Kidney epithelial cell (primary cell): ENCODE measurements at places on chromosomes 1 and 21.

DNA sequence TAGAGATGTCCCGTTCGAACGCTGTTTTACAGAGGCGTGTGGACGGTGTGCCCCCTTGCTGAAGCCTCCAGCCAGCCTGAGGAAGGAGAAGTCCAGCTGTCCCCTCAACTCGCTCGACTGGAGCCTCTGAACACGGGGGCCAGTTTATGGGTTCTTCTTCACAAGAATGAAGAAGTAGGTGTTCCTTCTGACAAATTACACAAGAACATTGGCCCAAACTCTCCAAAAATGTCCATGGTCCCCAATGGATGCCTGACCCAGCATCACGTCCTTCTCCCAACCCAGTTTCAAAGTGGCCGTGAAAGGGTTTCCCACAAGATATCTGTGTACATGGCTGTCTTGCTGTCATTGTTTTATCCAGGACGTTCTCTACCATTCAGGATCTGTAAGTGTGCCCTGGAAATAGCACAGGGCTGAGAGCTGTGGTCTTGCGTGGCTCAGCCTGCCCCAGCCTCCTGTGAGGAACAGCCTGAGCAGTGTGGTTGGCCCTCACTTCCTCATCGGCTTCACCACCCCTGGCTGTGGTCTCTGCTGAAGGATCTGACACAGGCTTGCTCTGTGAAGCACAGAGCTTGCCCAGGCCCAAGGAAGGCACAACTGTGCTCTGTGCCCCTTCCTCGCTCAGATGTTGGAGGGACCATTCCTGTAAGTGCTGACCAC lies 1.0 kb upstream of the S100B start:
- DNase-seq = no peak

GRCh38 chr1:203045821-203046594 lies 19.7 kb downstream of the PPFIA4 start:
- no peak for DNase-seq

DNA sequence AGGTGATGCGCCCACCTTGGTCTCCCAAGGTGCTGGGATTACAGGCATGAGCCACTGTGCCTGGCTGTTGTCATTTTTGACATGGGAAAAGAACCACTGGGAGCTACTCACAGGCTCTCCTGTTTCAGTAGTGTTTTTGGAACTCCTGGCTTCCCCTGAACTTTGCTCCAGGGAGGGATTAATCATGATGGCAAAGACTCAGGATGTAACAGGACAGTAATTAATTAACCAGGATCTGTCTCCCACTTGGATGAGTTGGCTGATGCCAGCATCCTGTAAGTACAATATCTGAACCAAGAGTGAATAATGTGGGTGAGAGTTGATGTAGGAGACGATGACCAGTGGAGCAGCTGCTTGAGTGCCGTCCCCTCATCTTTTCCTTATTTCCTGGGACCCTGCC lies 4.9 kb downstream of the SFT2D2 start:
- peak; percentile 55 for DNase-seq

- no peak for DNase-seq
These were observed 179.2 kb upstream of the LMO4 start for GRCh38 chr1:87149241-87150041.

GRCh38 chr1:159900086-159900680 lies at the start of gene CFAP45:
Gene CFAP45, minus strand, starts transcription at chr1:159900165. Its CDS starts 67 bp downstream, at chr1:159900098.
- DNase-seq = no peak

GRCh38 chr1:1279028-1279427 lies 1.2 kb upstream of the SCNN1D start:
- DNase-seq = no peak

GRCh38 chr1:19478322-19478721 lies 7.0 kb downstream of the CAPZB start:
- no peak for DNase-seq

- DNase-seq = no peak
These were observed 1.6 kb downstream of the COL11A1 start for GRCh38 chr1:103106426-103107341.

DNA sequence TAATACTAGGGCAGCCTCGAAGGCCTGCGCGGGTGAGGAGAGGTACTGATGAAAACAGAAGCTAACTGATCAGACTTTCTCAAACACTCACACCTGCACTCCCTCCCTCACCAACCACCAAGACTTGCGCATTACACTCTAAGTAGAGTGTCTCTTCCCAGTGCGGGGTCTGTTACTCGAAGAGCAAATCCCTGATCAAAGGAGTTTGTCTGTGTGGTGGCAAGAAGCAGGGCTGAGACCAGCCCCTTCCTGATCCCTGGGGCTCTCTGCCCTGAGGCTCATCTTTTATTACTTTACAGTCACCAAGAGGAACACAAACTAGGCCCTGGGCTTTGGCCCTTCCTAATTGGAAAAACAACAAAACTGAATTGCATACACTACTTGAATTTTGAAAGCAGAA lies 19.5 kb upstream of the TSNAX start:
- no peak for DNase-seq

DNA sequence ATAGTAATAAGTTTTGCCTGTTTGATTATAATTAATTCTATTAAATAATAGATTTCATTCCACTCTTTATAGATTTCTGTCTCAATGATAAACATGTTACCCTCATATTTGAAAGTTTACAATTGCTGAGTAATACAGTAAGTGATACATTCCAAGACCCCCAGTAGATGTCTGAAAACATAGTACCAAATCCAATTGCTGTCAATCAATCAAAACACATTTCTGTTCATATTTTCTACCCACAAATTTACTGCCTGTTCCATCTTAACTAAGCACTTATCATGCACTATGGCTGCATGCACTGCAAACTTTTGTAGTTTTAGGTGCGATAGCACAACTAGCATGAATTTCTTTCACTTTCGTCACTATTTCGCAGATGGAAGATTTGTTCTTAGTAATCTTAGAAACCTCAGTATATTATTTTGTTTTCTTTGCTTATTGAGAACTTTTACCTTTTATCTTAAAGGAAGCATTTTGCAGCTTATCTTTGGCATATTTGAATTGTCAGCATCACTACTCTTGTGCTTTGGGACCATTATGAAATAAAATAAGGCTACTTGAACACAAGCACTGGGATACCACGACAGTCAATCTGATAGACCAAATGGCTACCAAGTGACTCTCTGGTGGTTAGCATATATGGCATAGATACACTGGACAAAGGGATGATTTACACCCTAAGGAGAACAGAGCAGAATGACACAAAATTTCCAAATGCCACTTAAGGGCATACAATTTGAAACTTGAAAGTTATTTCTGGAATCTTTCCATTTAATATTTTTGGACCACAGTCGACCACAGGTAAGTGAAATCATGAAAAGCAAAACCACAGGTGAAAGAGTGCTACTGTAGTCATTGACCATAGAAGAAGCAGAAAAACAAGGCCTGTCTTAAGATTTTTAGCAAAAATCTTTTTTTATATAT lies 67.6 kb downstream of the RGS13 start:
- DNase-seq = no peak
